Left ventricle myocardium superior (tissue), 1 donor: ENCODE measurements at places on chromosomes 3 and 15. TPM values are rescaled to one million over a fixed set of nuclear protein-coding genes. Genes with fewer than 3 reads are reported as not detected.
A peak's percentile ranks its signal among the peaks of the same experiment; 100 is the strongest.

DNA sequence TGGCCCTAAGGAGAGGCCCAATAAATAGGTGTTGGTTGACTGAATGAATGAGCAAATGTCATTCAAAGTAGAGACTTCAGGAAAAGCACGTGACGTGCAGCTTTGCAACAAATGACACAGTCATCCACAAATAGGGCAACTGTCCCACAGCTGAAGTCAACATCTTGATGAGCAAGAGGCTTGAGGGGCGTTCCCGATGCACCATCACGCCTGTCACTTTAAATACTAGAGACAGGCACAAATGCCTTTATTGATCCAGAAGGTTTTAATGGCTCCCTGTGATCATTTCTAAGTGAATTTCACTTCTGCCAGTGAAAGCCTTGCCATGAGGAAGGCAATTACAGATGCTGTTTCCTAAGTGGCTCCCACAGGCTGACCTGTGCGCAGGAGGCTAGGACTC is 43.6 kb downstream of the ABTB1 start:
- DNase-seq = no peak

The SUCNR1 gene
- total RNA-seq = 0.12 TPM

DNA sequence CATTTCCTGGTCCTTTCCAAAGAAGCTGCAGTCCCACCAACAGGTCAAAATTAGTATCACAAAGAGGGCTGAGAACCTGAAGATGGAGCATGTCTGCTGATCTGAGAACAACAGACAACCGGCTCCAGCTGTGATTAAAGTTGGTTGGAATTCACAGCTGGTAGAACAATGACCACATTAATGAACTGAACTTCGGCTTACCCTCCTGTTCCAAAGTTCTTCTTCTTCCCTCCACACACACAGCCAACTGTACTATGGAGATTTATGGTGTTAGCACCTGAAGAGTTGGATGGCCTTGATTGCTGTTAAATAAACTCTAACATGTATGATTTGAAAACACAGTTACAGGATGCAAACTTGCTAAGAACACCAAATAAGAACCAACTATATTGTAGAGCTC is 27.4 kb upstream of the ROPN1 start:
- no peak for DNase-seq

DNA sequence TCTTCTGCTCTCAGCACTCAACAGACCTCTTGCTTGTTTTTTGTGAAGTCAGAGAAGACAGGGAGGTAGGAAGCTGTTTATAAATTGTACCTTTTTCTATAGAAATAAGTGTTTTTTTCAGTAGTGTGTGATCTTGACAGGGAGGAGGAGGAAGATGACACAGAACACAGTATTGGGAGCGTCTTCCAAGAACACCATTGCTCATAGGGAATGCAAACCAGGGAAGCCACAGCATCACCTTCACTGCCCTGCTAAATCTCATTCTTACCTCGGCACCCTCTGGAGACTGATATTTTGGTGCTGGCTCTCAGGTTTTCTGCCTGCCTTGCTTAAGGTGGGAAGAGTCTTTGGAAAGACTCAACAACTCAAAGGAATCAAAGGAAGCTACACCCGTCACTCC is 169.4 kb downstream of the LRTM1 start:
- no peak for DNase-seq

The RPP14 gene
- total RNA-seq = 25.0 TPM

- no peak for DNase-seq
Measured at GRCh38 chr3:139281522-139282196, 62.2 kb upstream of the MRPS22 start.

DNA sequence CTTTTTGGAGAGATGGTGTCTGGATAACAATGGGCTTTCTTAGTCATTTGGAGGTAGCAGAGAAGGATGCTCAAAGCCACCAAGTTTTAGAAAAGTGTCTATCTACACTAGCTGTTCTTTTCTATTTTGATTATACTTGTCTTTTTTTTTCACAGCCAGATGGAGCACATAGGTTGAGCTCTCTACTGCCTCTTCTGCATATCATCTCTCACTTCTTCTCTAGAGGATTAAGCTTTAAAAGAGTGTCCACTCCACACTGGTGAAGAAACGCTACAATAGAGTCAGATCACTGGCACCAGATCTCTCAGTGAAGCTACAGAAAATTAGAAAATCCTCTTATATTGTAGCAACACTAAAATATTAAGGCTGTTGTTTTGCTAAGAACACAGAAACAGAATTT is 145.3 kb upstream of the MBNL1 start:
- DNase-seq = no peak

DNA sequence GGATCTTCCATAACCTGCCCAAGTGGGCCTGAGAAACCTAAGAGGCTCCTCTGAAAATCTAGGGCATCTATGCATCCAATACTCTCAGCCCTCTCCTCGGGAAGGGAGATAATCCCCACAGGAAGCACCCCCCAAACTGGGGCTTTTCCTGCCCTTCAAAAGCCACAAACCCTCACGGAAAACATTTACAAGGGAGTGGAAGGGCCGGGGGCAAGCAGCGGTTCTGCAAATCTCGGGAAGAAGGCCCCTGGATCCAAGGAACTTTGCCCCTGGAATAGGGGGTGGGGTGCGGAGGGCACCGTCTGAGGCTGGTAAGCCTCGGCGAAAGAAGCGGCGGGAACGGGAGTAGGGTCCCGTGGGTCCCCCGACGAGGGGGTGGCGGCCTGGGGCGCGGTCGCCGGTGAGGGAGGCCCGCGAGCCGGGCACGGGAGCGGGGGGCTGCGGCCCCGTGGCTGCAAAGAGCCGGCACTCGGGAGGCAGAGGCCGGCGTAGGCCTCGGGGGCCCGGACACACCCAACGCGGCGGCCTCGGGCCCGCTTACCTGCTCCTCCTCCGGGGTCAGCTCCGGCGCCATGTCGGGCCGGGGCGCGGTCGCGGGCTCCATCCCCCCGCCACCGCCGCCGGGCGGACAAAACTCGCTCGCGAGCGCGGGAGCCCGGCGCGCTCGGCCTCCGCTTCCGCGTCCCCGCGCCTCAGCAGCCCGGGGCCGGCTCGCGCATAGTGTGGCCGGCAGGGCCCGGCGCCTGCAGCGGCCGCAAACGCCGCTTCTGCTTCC is 755 bp downstream of the PTPN9 start:
- DNase-seq = peak; percentile 65

DNA sequence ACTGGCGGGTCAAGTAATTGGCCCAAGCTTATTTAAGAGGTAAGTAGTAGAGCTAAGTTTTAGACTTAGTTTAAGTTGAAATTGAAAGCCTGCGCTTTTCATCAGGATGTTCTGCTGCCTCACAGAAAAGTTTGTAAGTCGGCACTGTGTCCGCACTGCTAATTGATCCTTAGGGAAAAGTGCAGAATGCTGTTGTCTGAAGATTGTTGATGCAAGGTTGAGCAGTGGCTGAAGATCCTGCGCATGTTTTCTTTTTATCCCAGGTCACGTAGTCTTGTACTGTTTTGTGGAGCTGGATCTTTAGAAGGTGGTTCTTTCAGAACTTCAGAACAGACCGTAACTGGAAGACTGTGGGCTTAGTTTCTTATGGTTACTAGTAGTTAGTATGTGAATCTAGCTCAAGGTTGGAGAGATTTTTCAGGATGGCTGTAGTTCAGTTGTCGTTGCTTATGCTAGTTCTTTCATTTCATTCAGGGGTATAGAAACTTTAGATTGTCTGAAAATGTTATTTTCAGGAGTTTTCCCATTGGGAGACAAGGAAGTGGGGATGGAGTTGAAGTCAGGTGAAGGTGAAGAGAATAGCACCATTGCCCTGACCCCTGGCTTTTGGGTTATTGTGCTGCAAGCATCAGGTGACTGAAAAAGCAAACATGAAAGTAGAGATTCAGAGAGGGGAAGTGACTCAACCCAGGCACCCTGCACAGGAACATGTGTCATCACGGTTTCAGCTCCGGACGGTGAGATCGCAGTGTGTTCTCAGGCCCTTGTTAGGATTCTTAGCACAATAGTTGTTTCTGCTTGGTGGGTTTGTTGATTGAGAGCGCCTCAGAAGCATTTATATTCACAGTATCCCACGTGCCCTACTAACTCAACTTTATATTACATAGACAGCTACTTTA is 32.8 kb downstream of the AKAP13 start:
- peak; percentile 43 for DNase-seq

The DUOXA1 gene
- total RNA-seq = 0.59 TPM

The AVEN gene
- 25.8 TPM for total RNA-seq

- no peak for DNase-seq
Measured at GRCh38 chr3:134419214-134419959, 45.1 kb upstream of the AMOTL2 start.

GRCh38 chr15:73946046-73946721 is 19.9 kb downstream of the LOXL1 start:
- no peak for DNase-seq

The ANKUB1 gene
- total RNA-seq = not detected
